Cardiac fibroblast (primary cell): ENCODE measurements at places on chromosomes 13 and 19.
A peak's percentile ranks its signal among the peaks of the same experiment; 100 is the strongest.

GRCh38 chr19:31331536-31331935, 17.7 kb downstream of the TSHZ3 start:
- no peak for DNase-seq

DNA sequence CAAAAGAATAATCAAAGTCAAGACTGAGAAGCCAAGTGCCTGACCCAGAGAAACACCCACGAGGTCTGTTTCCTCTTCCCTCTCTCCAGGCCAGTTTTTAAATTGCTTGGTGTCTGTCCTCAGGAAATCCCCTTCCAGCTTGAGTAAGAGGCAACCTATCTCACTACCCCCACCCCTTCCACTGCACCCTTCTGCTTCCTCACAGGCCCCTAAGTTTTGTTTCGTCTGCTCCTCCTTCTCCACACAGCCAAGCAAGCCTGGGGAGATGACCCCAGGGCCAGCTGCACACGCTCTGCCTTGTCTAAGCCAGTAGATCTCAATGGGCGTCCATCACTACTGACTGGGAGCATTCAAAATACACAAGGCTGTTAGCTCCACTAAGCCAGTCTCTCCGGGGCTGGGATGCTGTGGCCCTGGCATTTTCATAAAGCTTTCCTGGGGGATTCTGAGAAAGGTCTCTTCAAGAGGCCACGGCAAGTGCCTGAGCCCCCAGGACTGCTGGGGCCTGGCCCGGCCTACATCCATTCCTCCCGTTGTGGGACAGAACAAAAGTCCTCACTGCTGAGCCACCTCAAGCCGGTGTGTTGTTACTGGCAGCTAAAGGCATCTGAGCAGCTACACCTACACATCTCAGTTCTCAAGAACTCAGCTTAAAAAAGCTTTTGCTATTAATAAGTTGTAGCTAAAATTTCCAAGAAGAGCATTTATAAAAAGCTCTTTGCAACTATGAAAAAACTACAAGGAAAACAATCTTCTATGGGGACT, 14.9 kb upstream of the IL4I1 start:
- no peak for DNase-seq

DNA sequence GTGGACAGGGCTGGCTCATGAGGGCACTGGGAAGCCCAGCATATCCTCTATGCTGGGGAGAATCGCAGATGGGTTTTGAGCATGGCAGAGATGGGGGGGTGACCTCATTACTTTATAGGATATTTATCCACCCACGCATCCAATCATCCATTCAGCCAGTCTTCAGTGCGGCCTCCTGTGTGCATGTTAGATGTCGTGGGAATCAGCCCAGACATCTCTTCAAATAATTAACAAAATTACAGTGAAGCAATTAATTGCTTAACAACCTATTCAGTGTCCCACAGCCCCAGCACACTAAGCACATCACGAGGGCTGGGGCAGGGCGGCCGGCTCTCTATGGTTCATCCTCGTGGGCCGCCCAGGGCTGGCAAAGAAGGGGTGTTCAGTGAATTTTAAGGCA, 21.6 kb downstream of the LIG1 start:
- no peak for DNase-seq

DNA sequence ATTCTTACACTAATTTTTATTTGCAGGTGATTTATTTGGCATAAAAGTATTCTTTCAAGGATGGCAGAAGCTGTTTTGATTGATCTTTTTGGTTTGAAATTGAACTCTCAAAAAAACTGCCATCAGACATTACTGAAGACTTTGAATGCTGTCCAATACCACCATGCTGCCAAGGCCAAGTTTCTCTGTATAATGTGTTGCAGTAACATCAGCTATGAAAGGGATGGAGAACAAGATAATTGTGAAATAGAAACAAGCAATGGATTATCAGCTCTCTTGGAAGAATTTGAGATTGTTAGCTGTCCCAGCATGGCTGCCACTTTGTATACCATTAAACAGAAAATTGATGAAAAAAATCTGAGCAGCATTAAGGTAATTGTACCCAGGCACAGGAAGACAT, 1.2 kb downstream of the LACC1 start:
- DNase-seq: peak; percentile 31

GRCh38 chr19:3969435-3970312, 1.2 kb downstream of the DAPK3 start:
- peak; percentile 92 for DNase-seq

- no peak for DNase-seq
Observed at GRCh38 chr19:7844951-7845350, 14.9 kb downstream of the EVI5L start.

DNA sequence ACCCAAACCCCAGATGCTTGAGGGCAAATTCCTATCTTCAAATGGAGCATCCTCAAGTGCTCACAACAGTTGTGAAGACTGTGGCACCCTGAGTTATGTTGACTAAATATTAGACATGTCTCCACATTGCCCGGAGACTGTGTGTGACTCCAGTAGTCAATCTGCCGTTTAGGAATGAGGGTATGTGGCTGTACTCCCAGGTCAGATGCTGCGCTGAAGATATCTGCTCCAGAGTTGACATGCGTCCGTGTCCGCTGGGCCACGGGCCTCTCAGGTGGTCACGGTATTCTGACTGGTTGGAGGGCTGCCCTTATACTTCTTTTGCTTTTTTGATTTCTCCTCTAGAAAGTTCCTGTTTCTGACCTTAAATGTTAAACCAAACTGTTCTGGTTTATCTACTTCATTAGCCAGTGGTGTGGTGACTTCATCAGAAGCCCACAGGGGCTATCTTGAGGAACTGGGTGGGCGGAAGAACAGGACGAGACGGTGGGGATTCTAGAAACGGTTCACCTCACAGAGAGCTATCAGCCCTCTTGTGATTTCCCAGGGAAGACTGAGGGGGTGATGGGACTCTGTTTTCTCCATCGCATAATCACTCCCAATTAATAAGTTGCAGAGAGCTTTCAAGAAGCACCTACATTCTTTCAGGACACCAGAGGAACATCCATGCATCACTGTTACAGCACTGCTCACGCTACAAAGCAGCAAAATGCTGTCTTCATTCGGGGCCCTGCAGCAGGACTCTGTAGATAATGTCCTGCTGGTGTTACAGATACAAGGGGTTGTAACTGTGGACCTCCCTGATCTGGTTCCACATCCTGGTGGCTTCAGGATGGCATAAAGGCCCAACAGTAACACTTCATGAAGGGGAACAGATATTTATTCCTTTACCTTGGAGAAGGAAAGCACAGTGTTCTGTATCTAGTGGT, 1.3 kb upstream of the LCP1 start:
- no peak for DNase-seq

- DNase-seq: peak; percentile 73
Observed at GRCh38 chr19:38409631-38410133, 6.8 kb downstream of the FAM98C start.

- peak; percentile 54 for DNase-seq
Observed at GRCh38 chr13:75514080-75514995, 23.3 kb downstream of the COMMD6 start.

DNA sequence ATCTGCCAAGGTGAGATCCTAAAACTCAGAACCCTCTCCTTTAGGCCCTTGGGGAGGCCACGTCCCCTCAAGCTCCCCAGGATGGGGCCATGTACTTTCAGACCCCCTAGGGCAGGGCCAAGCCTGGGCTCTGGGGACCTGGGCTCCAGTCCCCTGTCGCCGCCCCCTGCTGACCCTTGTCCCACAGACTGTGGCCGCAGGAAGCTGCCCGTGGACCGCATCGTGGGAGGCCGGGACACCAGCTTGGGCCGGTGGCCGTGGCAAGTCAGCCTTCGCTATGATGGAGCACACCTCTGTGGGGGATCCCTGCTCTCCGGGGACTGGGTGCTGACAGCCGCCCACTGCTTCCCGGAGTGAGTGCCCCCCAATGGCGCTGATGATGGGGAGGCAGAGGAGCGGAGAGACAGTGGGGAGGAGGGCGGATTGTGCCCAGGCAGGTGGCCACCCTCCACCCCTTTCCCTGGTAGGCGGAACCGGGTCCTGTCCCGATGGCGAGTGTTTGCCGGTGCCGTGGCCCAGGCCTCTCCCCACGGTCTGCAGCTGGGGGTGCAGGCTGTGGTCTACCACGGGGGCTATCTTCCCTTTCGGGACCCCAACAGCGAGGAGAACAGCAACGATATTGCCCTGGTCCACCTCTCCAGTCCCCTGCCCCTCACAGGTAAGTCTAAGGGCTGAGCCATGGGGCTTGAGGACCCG, 18.8 kb downstream of the HPN start:
- no peak for DNase-seq

DNA sequence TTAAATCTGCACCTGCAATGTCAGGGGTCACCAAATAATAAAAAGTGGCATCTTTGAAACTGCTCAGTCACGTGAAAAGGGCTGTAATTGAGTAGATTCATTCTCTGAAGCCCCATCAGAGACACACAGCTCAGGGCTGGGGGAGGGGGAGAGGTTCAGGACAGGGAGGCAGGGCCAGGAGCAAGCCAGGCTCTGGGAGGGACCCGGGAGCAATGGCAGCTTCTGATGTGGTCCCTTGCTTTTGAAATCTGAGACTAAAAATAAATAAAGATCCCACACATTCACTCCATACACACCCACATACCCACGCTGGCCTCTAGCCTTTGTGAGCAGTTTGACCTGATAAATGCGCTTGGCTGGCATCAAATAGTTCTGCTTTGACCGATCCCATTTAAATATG, 32.8 kb downstream of the GSX1 start:
- DNase-seq: no peak

DNA sequence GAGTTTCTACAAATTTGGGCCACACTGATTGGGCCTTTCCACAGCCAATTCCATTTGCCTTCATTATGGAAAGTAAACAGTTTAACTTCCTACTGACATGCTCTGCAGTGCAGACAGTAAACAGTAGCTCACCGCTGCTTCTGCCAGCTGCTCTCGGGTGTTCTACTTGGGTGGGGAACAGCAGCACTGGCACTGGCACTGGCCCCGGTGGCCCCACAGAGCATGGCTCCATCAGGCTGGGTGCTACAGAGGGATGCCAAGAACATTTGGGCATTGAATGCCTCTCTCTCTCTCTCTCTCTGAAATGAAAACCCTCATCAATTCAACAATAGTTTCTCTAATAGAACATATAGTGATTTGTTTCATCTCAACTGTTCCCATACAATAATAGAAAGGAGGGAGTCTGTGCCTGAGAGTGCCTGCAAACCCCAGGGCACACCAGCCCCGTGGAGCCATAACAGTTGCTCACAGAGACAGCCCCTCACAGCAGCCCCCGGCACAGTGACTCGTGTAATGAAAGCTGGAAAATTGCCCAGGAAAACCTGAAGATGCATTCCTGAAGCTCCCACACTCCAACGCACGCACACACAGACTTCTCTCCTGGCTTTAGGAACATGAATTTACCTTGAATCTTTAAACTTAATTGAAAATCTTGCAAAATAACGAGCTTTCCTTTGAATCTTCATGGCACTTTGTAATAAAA, 38.2 kb upstream of the GJB6 start:
- peak; percentile 5 for DNase-seq

- DNase-seq: no peak
Observed at GRCh38 chr13:97191142-97191541, 31.0 kb upstream of the MBNL2 start.

DNA sequence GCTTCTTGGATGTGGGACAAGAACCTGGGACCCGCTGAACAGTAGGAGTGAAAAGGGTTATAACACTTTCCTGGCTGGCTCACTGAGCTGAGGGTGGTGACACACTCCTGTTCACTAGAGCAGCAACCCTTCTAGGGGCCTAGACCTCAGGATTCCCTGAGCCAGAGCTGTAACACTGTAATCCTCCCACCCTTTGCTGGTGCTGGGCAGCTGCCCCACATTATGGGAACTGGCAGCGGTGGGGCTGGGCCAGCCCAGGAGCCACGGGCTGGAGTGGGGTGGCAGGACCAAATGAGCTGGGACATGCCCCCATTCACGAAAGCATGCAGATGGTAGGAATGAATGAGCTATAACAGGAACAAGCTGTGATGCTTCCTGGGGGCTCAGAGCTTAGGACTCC, 110.6 kb downstream of the B3GLCT start:
- no peak for DNase-seq

DNA sequence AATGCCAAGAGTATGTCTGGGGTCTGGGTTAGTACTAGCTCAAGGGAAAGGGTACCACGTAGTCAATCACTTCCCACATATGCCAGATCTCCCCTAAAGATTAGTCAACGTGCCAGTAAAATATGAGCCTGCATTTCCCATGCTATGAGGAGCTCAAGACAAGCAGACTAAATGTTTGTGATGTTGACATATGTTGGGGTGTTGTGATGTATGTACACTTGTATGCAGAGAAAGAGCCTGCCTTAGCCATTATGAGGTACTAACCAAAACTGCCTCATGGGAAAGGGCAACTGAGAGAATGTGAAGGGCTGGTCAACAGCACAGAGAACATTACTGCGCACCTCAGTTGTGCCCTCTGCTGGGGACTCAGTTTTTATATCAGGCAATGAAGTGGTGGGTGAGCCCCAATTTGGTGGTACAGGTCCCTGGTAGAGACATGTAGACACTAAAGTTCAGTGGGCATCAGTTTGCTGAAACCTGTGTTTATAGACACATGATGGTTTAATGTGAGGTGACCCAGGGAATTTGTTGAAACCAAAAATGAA, 287.0 kb downstream of the DCT start:
- DNase-seq: peak; percentile 34
